ENCODE measurements at places on chromosomes 5 and 9.

GRCh38 chr9:131382850-131383729, 10.8 kb upstream of the PRRC2B start:
- no peak for DNase-seq

- no peak for DNase-seq
Measured at GRCh38 chr5:92889140-92889539, 691.9 kb downstream of the NR2F1-AS1 start.

GRCh38 chr5:2537378-2538145, 213.9 kb downstream of the IRX2 start:
- DNase-seq, result no peak

DNA sequence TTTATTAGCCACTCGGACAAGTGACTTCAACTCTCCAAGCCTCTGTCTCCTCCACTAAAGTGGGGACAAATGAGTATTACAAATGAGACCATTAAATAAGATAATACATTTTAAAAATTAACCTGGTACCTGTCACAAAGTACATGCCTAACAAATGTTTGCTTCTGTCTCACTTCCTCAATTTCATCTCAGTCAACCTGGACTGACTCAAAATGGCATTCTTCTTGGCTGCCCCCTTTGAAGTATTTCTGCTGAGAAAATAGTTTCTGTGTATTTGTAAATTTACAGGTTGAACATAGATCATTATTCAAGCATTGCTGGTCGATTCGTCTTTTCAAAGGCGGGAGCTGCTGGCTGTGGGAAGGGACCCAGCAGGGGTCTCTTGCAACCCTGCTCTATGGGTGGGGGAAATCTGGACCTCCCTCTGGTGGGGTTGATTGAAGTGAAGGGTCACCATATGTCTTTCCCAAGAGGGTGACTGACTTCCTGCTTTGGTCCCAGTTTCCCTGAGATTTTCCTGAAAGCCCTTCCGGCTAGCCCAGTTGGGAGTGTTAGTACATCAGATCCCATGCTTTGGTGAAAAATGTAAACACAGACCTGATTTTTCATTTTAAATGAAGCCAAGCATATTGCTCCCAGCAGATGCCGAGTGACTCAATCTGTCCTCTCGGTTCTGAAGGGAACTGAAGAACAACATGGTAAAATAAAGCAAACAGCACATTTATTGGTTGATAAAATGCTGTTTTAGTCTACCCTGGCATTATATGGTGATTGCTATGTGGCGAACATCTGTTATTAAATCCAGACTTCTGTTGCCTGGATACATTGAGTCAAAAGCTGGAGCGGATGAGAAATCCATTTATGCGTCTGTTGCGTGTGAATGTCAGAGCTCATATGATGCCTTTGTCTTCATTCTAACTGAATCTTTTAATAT, 73.0 kb downstream of the KCNIP1 start:
- DNase-seq, result peak; percentile 35

DNA sequence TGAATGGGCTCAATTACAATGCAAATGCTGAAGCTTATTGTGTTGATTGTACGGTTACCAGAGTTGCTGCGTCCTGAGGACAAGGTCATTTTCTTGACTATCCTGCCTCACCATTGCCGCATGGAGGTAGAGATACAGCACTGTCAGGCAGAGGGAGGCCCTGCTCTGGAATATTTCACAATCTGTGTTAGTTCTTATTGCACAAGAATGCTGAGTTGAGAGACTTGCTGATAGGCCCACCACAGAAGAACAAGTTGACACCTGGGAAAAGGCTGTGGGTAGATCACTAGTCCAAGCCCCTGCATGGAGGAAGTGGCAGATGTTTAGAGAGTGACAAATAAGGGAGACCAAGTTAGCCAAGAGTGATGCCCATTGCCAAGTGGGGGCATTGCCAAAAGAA, 344.5 kb upstream of the ITGA1 start:
- no peak for DNase-seq

DNA sequence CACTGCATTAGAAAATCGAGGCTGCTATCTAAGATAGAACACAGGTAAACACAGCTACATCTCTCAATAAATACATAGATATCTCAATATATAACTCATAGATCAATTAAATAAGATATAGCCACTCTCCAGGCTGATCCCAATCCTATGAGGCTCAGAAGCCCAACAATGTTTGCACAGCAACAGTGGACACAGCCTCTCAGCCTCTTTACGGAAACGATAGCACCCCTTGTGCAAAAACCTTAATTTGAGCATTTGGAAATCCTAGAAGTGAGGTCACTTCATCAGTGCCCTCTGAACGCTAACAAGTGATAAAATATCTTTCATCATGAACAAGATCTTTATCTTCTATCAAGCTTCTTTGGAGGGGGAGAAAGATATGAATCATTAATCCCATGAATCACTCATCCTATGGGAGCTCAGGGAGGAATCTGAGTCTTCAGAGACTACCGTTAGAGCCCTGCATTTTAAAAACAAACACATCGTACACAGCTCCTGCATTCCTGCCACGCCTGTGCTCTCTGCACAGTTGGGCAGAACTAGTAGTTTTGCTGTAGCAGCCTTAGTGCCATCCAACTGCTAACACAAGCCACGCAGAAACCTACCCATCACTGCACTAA, 71.4 kb downstream of the MED27 start:
- DNase-seq, result no peak

GRCh38 chr5:110402562-110402961, 323.9 kb downstream of the TMEM232 start:
- no peak for DNase-seq

DNA sequence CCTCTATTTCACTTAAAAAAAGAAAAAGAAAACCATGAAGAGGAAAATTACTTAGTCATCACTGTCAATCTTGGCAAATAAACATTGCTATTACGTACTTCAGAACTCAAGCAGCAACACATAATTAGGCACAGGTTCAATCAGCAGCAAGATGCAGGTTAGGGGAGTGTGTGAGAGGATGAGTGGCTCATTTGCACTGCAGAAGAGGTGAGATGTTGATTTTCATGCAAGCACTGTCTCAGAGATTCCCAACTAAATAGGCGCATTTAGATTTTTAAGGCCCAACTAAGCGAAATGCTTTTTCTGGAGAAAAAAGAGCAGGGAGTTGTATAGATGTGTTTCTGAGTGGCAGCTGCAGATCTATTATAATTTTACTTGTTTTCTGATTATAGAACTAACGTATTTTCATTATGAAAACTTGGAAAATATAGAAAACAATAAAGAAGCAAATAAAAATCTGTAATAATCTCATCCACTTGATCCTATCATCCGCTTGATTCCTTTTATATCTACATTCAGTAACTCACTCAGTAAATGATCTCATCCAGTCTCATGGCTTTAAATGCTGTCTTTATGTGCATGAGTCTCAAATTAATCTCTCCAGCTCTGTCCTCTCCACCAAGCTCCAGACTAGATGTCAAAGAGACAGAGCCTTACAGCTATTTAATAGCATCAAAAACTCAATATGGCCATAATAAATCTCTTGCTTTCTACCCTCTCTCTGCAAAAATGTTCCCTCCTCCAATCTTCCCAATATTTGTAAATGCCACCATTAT, 162.5 kb downstream of the ZNF462 start:
- DNase-seq, result no peak

DNA sequence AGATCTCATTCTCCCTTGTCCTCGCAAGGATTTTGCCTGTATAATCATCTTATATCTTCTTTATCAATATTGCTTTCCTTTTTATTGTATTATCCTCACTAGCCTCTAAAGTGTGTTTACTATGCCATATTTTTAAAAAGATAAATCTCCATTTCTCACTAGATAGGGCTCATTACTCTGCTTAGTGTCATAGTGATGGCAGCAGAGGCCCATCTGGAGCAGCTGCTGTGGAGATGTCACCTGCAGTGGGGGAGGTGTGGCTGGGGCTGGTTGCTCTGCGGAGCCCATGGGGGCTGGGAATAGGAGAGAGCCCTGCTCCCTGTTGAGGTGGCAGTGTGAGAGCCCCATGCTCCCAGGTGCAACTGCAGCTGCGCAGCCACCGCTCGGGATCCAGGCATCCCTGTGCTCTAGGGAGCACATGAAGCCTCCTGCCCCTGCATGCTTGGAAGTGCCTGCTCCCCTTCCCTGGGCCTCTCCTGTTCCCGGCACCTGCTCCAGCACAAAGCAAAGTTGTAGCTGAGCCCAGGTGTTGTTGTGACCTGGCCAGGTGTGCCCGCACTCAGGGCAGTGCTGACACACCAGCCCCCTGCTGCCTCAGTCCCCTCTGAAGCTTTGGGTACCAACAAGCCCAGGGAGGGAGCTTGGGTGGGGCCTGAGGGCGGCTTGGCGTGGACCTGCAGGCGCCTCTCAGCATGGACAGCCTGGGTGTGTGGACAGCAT, 144.6 kb upstream of the MRPS30 start:
- DNase-seq, result no peak

- no peak for DNase-seq
Measured at GRCh38 chr9:21096172-21096900, 18.6 kb upstream of the IFNB1 start.

- DNase-seq, result no peak
Measured at GRCh38 chr9:93286252-93287188, 102.6 kb downstream of the WNK2 start.

GRCh38 chr9:134187110-134187531, 22.8 kb upstream of the RNU6ATAC start:
- DNase-seq, result no peak

- peak; percentile 5 for DNase-seq
Measured at GRCh38 chr5:69030358-69031062, 63.3 kb upstream of the SLC30A5 start.

DNA sequence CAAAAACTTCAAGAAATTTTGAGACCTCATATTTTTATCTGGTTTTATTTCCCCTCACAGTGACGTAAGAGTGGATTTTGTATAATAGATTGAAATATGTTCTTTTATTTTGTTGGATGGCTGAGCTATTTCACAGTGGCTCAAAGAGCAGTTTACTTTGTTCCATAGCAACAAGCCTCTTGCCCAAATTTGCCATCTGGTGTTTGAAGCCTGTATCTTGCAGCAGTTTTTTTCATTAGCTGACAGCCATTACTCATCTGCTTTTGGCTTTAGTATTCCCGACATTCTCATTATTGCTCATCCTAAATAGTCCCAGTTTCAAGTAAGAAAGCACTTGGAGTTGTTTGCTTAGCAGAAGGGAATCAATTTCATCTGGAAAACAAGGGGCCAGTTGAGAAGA, 36.3 kb downstream of the GDA start:
- no peak for DNase-seq

- no peak for DNase-seq
Measured at GRCh38 chr5:83405662-83406061, 65.9 kb upstream of the VCAN start.

All from anterior cingulate cortex (tissue), 58 donors.